Activated T-helper 1 cell treated with anti-CD3 and anti-CD28 coated beads, Interleukin-2, amount 50 U/mL, for 16 hours (primary cell): ENCODE measurements at places on chromosomes 1 and 21.

- DNase-seq, result no peak
These were observed 26.5 kb downstream of the SSBP3 start for GRCh38 chr1:54379555-54380289.

- DNase-seq, result no peak
These were observed 669.3 kb downstream of the MATN1 start for GRCh38 chr1:30054126-30054525.

DNA sequence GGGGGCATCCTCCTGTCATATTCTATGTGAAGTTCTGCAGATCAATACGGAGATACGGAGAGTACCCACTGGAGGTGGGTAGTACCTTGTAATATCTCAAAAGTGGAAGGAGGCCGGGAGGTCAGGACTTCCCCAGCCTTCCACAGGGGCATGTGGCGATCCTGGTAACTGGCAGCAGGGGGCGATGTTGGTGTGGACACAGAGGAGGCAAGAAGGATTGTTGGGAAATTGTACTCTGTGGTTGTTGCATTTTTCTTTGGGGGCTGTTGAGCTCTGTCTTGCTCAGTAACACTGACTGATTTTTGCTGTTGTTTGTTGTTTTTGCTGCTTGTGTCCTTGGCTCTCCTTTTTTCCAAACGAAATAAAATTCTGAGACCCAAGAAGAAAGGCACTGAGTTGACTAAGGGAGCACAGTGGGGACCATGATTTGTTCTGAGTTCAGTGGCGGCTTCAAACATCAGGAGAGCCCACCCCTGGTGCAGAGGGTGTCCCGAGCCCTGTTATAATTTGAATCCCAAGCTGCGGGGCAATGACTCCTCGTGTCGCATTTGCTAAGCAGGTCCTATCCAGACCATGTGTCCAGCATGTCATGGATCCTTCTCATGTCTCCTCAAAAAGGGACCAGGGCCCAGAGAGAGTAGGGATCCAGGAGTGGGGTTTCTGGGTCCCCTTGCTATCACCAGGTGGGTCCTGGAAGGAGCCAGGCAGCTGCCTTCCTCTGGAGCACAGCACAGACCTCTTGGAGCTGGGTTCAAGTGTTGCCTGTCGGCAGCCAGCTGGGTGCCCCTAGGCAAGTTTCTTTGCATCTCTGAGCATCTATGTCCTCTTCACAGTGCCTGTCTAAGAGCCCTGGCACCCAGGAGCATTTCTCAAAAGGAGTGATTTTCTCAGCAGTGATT lies 22.8 kb downstream of the LHX4 start:
- DNase-seq, result peak; percentile 36

- DNase-seq, result no peak
These were observed 76.6 kb downstream of the NDUFS5 start for GRCh38 chr1:39102537-39103327.

DNA sequence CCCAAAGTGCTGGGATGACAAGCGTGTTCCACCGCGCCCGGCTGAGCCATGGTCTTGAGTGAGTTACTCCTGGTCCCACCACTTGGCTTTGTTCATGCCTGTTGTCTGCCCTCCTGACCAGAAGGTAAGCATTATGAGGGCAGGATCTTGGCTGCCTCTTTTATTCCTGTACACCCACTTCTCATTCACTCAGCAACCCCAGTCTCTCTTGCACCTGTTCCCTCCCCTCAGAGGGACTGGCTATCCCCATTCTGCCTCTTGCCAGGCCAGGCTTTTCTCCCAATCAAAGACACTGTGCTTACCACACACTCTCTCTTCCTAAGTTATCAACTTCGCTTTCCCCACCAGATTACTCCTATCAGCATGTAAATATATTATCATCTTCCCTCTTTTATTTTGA lies 26.4 kb downstream of the SPATA21 start:
- DNase-seq, result no peak

DNA sequence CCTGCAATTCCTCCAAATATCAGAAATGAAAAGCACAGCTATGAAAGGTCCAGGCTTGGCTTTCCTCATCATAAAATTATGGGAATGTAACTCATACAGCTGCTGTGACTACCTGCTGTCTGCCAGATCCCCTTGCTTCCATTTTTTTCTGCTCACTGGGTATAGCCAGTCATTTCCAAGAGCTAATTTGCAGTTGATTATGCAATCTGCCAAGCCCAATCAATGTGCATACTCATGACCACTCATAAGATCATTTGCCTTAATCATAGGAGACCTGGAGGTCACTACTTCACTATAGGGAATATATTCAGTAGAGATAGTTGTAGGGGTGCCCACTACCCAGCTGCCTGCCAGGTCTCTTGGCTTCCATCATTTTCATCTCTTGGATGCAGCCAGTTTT lies 417.7 kb upstream of the ZRANB2 start:
- DNase-seq, result no peak

DNA sequence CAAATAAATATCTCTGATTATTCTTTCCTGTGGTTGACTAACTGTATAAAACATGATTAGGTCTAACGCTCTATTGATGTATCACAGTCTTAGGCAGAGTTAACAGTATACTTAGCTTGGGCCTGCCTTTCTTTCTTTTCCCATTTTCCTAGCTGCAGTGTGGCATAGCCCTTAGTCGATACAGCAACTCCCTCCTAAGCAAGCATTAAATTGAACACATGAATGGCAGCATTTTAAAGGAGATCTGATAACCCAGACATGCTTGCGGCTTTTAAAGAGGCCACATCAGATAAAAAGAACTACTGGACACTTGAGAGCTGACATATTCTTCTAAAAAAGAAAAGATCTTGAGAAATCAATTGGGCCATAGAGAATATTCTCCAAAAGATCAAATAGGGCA lies 312.0 kb upstream of the TMPRSS15 start:
- DNase-seq, result no peak

DNA sequence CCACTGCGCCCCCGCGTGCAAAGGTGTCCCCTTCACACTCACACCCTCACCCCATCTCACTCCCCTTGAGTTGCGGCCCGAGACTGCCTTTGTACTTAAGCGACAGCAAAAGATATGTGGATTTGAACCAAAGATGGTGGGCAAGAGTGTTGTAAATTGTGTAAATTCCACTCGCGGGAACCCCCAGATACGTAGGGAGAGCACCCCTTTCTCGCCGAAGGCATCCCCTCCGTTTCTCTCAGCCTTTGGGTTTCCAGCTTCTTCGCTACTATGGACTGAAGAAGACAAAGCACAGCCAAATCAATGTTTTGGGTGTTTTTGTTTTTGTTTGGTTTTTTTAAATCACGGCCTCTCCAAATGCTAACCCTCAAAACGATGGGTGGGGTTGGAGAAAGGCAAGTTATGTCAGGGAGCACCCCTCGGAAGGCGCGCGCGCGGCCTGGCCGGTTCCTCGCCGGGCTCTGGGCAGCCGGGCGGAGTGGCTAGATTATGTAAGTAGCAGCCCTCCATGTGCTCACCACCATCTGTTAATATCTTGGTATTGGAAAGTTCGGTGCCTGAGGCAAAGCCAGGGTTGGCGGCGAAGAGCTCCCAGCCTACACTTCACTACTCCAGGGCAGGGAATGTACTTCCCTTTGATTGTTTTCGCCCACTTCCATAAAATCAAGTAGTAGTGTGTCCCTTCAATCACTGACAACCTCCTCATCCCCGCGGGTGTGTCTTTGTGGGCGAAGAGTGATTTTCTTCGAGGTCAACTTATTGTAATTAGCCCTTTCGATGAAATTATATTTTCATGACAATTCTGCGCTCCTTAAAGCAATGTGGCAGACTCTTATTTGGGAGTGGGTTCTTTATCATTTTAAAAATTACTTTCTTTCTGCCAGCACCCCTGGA lies 4.0 kb upstream of the PROX1 start:
- no peak for DNase-seq
